ENCODE measurements at places on chromosomes 12 and 14.

DNA sequence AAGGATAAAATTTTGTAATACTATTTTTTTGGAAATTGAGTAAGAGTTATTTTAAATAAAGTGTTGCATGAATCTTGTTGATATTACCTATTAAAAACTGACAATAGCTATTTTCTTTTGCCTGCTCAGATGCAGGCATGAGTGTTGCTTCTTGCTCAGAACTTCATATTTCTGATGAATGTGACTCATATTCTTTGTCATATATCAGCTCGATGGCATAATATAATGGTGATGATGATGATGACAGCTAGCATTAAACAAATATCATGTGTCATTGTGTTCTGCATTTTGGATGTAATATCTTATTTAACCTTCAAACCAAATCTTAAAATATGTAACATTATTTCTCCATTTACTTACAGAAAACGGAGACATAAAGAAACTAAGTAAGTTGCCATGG is 605.5 kb upstream of the FOXG1 start:
- DNase-seq = no peak

GRCh38 chr12:18054925-18055619 is 34.9 kb downstream of the RERGL start:
- no peak for DNase-seq

DNA sequence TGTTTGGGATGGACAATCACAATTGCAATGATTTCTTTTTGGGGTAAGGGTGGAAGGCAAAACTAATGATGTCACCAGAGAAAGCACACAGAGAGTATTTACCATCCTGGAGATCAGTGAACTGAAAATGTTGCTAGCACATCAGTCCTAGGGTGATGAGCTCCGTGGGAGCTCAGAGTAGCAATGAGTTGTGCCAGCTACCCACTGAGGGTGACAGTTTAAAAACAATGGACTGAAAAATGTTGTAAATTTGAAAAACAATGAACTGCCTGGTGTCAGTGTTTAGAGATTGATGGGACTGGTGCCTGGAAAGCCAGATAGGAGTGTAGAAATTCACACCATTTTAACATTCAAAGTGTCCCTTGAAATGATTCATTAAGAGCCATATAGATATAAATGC is 198.5 kb downstream of the ATP23 start:
- DNase-seq = no peak

GRCh38 chr12:60197589-60197988 is 601.8 kb downstream of the SLC16A7 start:
- DNase-seq = no peak

DNA sequence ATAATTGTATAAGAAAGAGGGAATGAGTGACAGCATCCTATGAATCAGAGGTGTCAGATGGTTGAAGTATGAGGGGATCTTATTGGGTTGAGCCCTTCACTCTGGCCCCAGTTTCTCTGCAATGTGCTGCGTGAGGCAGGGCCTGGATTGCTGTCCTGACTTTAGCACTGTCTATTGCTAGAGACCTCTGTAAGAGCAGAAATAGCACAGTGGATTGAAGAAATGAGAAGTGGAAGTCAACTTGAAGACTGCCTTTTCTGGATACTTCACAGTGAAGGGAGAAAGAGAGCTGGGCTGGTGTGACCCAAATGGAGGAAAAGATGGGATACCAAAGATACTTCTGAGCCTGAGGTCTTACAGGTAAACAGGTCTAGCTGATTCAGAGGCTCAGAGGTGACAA is 5.8 kb downstream of the ASCL4 start:
- DNase-seq = no peak

DNA sequence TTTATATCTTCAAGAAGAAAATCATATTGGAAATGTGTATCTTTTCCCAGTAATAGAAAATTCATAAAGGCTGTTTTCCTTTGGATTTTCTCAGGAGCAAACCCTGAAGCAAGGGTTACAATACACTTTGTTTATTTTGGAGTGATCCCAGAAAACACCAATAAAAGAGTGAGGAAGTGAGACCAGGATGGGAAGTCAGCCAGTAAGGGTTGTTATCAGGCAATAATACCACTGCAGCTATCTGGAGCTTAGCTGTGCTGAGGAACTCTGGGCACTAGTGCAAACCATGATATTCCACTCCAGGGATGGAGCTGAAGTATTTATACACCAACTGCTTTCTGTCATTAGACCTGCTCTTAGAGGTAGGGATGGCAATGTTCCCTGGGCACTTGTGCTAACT is 1002.3 kb downstream of the FLRT2 start:
- no peak for DNase-seq

DNA sequence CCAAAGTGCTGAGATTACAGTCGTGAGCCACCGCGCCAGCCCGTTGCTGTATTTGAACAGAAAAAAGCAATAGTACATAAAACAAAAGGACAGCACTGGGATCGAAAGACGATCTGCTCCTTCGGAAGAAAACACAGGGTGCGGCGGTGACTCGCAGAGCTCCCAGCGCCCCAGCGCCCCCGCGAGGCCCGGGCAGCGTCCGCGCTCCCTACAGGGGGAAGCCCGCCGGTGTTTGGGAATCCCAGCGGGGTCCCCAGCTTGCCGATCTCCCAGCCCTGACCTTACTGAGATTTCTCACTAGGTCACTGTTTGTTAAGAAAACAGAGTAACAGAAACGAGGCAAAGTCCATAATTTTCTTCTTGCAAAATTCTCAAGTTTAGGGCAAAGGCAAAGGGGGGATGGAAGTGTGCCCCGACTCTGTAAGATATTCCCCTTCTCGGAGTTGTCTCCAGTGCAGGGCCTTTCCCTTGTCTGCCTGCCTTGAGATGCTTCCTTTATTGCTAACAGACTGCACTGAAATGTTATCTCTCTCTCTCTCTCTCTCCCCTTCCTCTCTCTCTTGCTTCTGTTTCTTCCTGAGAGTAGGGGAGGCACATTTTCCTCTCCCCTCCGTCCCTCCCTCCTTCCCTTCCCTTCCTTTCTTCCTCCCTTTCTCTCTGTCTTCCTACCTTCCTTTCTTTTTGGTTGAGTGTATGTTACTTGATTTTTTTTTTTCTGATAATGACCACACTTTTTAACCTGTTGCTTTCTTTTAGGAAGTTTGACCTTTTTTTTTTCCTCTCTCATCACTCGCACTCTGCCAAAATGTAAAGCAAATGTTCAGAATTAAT is 91.9 kb downstream of the TMEM30B start:
- peak; percentile 17 for DNase-seq

DNA sequence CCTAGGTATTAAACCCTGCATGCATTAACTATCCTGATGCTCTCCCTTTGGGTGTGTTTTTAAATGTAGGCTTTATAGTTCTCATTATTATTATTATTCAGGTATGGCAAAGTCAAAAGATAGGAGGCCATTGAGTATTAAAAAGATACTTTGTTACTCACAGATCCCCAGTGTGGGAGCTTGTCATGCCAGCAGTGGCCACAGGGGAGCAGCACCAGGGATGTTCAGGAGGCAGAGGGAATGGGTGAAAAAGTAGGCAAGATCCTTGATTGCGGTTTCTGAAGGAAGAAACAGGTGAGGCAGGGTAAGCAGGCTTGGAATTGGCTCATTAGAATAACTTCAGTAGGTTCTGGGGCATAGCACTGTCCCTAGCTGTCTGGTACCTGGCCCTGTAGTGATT is 382.2 kb downstream of the MED13L start:
- no peak for DNase-seq

GRCh38 chr12:27207615-27208413 is 36.3 kb upstream of the STK38L start:
- no peak for DNase-seq

DNA sequence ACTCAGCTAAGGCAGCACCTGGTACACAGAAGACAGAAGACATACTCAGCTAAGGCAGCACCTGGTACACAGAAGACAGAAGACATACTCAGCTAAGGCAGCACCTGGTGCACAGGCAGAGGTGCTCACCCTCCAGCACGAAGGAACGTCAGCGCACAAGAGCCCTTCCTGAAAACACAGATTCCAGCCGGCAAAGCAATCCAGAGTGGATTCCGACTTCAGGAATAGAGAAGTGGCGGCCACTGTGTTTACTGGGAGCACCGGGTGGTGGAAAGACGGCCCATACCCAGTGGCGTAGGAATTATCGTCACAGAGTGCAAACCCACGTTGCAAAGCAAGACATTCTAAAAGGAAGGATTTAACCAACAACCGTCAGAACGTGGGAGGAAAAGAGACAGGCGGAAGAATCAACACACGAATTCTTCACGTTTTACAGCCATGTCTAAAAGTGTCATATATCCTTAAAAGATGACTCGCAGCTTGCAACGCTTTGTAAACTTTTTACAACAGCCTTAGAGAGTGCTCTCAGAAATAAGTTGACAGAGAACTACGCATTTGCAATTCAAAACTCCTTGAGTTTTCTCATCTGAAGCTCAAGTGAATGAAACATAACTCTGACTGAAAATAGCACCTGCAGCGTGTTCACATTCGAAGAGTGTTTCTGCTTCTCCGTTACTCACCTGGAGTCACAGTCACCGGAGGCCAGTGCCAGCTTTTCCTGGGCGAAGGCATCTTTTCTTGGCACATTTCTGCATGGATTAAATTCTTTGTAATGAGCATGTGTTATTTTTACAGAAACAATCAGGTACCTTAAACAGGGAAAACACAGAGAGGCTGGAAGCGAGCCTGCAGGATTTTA is 55.8 kb upstream of the GALNT9 start:
- DNase-seq = no peak

GRCh38 chr12:25796523-25797000 is 161.9 kb upstream of the RASSF8 start:
- DNase-seq = no peak

All from stimulated activated CD4-positive, alpha-beta T cell treated with anti-CD3 and anti-CD28 coated beads, Interleukin-4, amount 100 ng/mL, for 4 hours (primary cell).